Frontal cortex (tissue), 4 donors: ENCODE measurements at places on chromosomes 7 and 10. TPM values are rescaled to one million over a fixed set of nuclear protein-coding genes. Genes with fewer than 3 reads are reported as not detected.

PILRB gene
- 9.0 TPM for total RNA-seq

TMEM248 gene
- total RNA-seq, result 46.9 TPM

ARHGEF35 gene
- 0.82 TPM for total RNA-seq

PAX4 gene
- total RNA-seq, result not detected

IRF5 gene
- 1.2 TPM for total RNA-seq

ADAM12 gene
- 2.9 TPM for total RNA-seq

ABCB8 gene
- 22.8 TPM for total RNA-seq

NODAL gene
- total RNA-seq, result 2.0 TPM

SFRP4 gene
- total RNA-seq, result 1.2 TPM

ZNF804B gene
- total RNA-seq, result 6.9 TPM

CFAP58 gene
- 1.2 TPM for total RNA-seq

TMEM270 gene
- total RNA-seq, result not detected

NUTM2D gene
- total RNA-seq, result 6.9 TPM

MKI67 gene
- 1.2 TPM for total RNA-seq

DNA sequence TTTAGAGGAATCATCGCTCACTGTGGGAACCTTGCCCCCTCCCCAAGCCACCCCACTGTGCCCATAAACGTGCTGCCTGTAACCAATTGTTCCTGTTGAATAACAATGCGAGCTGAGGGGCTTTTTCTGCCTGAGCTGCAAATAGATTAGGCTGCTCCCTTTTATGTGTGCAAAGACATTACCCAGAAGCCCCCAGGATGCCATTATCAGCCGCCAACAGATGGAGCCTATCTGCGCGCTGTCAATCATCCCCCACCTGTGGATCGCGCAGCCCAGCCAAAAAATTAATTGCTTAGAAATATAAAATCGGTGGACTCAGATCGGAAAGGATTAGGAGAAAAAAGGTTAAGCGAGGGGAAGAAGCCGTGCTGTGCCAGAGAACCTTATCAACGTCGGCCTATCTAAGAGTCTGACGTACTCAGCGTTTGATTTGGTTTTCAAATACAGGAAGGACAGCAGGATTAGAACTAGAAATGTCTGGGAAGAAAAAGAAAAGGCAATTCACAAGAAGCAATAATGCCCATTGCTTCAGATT lies 167.3 kb upstream of the MYO3A start:
- no peak for DNase-seq

GRCh38 chr10:78846760-78847159 lies 222.0 kb upstream of the ZMIZ1 start:
- no peak for DNase-seq

- no peak for DNase-seq
Observed at GRCh38 chr7:121083790-121084251, 95.3 kb downstream of the CPED1 start.

DNA sequence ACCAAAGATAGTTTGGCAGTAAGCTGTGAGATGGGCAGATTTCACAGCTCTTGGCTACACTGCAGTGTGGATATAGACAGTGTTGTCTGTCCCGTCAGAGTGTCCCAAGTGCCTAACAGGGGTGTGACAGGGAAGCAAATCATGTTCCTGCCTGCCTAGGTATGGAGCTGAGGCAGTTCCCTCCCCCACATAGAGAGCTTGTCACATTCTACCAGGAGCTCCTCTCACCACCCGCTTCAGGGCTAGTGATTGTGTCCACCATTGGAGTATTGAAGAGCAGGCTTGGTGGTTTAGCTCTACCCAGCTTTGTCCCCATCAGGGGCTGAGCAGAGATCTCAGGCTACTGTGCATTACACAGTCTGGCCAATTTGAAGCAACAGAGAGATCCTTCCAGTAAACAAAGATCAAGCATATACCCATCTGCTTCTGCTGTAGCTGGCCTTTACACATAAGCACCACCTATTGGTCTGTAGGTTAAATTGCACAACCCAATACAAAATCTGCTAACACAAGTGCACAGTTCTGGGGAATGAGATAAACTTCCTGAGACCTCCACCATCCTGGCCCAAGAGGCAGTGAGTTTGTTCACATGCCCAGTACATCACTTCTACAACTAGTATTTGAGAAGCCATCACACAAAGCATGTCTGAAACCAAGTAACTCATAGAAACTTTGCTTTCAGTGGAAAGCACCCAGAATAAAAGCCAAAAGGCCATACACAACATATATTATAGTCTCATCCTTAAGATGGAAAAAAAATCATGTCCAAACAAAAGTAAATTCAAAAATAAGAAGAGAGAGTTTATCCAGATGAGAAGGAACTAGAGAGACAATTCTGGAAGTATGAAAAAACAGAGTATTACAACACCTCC lies 67.3 kb downstream of the GLCCI1 start:
- DNase-seq, result no peak

DNA sequence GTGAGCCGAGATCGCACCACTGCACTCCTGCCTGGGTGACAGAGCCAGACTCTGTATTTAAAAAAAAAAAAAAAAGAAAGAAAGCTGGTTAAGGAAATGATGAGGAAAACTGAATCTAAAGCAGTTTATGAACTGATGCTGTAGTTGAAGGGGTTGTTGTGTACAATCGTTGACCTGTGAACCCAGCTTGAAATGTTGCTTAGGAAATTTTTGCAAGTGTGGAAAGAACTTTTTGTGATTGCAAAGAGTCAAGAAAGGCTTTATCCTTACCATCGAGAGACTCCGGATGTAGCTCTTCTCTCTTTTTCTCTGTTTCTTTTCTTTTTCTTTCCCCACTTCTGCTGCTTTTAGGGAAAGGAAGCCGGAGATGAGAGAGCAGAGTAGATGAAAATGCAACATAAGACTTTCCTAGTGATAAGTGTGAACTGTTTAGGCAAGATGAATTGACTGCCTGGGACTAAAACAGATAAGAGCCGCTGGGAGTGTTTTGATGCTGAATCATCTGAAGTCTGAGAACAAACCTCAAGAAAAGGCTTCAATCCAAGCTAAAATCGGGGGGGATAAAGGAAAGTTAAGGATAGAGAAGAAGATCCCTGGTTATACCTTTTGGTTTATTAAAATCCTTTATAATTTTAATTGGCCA lies 69.0 kb downstream of the TAF3 start:
- DNase-seq, result no peak

DNA sequence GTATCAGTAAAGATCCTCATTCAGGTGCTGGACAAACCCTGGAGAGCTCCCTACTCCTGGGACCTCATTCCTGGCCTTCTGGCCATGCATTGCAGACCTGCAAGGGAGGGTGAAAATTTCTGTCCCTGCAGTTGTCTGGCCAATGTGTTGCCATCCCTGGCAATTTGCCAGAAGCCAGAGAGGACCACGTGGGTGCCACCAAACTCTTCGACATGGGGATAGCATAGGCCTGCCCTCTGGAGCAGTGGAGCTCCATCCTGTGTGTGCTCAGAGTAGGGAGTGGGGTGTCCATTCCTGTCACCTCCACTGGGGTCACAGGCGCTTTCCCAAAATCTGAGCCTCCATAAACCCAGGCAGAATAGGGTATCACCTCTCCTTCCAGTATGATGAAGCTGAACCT lies 31.2 kb downstream of the DMBT1 start:
- DNase-seq, result no peak

- DNase-seq, result no peak
Observed at GRCh38 chr7:48419401-48419800, 248.1 kb downstream of the ABCA13 start.

DNA sequence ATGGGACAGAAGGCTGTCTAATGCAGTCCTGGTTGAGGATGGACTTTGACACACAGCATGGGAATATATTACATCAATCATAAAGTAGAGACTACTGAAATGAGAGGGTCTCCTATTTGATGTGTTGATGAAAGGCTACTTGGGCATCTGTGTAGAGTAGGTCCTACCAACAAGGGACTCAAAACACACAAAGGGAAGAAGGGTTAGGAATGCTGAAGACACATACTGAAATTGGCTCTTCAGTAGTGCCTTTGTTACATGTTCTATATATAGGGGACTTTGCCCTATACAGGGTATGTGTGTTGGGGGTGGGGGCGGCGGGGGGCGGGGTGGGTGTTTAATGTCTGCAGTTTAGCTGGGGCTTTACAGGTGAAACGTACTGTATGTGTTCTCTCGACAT lies 7.7 kb downstream of the CUL1 start:
- no peak for DNase-seq

GRCh38 chr10:99770408-99771045 lies 11.9 kb upstream of the ABCC2 start:
- no peak for DNase-seq

- no peak for DNase-seq
Observed at GRCh38 chr7:55303220-55303619, 61.9 kb upstream of the LANCL2 start.

GRCh38 chr10:126972635-126973414 lies 67.6 kb downstream of the DOCK1 start:
- no peak for DNase-seq

GRCh38 chr10:93080350-93081046 lies 6.8 kb downstream of the CYP26A1 start:
- DNase-seq, result peak; percentile 82

DNA sequence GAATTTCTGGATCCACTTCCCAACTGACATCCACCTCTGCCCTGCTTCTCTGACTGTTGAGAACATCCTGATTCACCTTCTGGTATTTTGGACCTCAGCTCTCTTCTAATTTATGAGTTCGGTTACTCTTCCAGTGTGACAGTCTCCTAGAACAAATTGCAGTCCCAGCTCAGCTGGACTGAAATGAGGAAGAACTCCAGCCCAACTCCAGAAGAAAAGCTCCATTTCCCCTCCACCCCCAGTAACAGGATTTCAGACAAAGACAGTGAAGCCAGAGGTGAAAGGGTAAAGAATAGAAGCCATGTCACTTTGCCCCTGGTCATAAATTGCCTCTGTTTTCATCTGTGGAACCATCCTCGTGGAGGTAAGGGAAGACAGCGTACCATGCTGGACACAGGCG lies 26.2 kb upstream of the INHBA start:
- no peak for DNase-seq

DNA sequence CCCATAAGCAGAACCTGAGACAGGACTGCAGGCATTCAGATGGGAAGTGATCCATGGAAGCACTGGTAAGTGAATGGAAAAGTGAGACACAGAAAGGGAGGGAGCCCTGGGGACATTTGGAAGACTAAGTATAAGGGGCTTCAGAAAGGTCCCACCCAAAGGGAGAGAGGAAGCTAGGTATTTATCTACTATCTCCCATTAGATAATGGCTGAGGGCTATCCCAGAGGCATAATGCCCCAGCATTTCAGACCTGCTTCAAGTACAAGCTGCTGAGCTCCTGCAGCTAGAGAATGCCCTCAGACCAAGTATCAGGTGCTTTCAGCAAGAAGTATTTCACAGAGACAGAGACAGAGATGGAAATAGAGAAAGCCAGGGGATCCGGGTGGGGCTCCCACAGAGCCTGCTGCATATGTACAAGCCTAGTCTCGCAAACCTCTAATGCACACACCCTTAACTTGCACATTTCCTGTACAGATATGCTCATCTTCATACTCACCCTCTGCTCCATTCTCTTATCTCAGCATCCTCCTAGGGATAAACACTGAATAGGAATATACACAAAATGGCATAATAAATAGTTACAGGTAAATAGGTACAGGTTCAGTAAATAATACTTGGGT lies 20.2 kb downstream of the KDM7A start:
- no peak for DNase-seq

DNA sequence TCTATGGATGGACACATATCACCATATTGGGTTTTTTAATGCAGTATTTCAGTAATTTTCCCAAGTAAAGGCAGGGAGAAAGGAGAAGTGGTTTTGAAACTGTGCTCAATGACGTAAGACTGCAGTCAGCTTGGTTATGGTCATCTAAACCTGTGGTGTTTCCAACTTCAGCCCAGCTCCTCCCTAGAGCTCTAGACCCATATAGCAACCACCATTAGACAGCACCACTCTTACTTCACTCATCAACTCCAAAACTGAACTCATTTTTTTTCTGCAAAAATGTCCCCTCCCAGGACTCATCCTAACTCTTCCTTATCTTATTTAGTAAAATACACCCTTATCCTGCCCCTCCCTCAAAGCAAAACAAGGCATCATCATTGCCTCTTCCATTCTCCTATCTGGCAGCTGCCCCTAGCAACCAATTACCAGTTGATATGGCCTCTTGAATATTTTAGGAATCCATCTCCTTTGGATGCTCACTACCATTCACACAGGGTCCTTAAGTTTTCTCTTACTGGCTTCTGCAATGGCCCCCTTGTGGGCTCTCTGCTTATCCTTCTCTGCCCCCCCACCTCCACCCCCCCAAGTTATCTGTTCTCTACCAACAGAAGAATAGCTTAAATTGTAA lies 1.5 kb upstream of the RALA start:
- no peak for DNase-seq

DNA sequence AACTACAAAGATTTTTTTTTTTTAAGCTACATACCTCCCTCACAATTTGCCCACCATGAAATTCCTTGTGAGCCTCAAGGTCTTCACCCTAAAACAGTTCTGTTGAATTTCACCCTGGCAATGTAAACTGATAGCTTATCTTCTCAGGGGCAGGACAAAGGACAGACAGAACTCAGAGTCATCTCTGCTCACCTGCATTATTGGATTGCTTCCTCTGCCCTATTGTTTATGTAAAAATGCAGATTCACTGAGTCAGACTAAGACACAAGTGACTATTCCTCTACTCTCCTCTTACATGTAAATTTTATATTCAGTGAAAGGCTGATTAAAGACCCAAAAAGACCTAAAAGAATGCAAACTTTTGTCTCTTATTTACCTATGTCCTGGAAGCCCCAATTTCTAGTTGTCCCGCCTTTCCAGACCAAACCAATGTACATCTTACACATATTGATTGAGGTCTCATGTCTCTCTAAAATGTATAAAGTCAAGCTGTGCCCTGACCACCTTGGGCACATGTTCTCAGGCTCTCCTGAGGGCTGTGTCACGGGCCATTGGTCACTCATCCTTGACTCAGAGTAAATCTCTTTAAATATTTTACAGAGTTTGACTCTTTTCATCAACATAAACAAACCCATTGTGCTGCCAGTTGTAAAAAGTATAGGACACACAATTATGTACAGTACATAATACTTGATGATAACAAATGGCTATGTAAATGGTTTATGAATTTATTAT lies 440.2 kb downstream of the HTR7 start:
- no peak for DNase-seq

GRCh38 chr7:69502358-69502757 lies 95.9 kb upstream of the AUTS2 start:
- DNase-seq, result no peak

- DNase-seq, result no peak
Observed at GRCh38 chr10:130042381-130042780, 68.2 kb downstream of the C10orf143 start.

GRCh38 chr7:132044247-132044646 lies 487.8 kb upstream of the PODXL start:
- DNase-seq, result no peak
